ENCODE measurements at places on chromosomes 12 and 14. TPM values are rescaled to one million over a fixed set of nuclear protein-coding genes. Genes with fewer than 3 reads are reported as not detected.

DNA sequence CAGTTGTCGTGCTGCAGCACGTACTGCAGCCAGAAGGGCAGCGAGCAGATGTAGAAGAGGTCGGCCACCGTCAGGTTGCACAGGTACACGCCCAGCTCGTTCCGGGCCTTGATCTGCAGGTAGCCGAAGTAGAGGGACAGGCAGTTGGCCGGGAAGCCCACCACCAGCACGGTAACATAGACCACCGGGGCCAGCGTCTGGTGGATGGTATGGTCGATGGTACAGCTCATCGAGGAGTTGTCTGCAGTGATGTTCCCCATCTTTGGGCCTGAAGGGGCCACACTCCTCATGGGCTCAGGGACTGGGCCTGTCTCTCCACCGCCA lies 9.8 kb downstream of the GPR68 start:
- no peaks in the 10 kb centered on the region for H3K27me3 ChIP-seq
- peaks cover 84% of the 10 kb centered on the region for H3K4me1 ChIP-seq
- H3K36me3 ChIP-seq: peaks cover 30% of the 10 kb centered on the region
- H3K4me3 ChIP-seq: no peak overlapping the region
- no peak overlapping the region for H3K27ac ChIP-seq

- H3K27me3 ChIP-seq: no peaks in the 10 kb centered on the region
- no peak for DNase-seq
- no peak overlapping the region for H3K4me3 ChIP-seq
- no peaks in the 10 kb centered on the region for H3K4me1 ChIP-seq
- H3K36me3 ChIP-seq: no peaks in the 10 kb centered on the region
- no peak overlapping the region for H3K27ac ChIP-seq
These were observed 344.4 kb downstream of the SEC23A start for GRCh38 chr14:38758661-38759060.

DNA sequence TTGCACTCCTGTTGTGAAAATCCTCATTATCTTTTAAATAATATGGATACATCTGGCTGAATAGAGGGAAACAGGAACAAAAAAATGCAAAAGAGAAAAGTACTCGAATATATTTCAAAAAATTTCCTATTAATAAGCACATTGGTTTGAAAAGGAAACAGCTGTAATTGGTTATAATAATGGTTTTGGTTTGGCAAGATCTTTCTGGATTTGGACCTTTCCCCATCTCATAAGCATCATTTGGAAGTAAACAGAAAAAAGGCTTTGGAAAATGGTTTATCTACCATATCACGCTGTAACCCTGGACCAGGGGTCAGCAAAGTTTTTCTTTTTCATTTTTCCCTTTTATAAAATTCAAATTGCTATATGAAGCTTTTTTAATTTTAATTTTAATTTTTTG lies 2.8 kb upstream of the NINJ2 start:
- no peaks in the 10 kb centered on the region for H3K36me3 ChIP-seq
- no peak overlapping the region for H3K4me3 ChIP-seq
- DNase-seq: no peak
- H3K27me3 ChIP-seq: no peaks in the 10 kb centered on the region

- no peak for DNase-seq
- no peak overlapping the region for H3K4me3 ChIP-seq
- no peaks in the 10 kb centered on the region for H3K4me1 ChIP-seq
- H3K36me3 ChIP-seq: no peaks in the 10 kb centered on the region
- no peak overlapping the region for H3K27ac ChIP-seq
- H3K27me3 ChIP-seq: no peaks in the 10 kb centered on the region
These were observed 153.4 kb upstream of the PDZRN4 start for GRCh38 chr12:41034686-41035085.

DNA sequence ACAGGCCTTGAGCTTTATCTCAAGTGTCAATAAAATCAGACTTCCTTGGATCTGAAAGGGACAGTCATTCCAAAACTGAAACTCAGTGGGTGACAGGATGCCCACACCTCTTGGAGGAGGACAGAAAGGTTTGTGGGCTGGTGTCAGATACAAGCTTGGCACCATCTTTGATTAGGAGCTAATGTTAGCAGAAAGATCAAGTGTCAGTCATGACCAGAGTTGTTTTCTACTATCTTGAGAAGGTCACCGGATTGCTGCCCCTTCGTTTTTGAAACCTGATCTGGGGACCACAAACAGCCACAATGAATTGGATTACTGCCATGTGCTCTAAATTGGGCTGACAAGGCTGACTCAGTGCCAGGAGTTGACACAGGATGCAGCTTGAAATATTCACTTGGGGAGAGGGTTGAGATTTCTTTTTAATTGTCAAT lies 88.3 kb downstream of the OTOGL start:
- no peaks in the 10 kb centered on the region for H3K27me3 ChIP-seq
- H3K36me3 ChIP-seq: no peaks in the 10 kb centered on the region
- H3K27ac ChIP-seq: no peak overlapping the region
- DNase-seq: no peak
- H3K4me1 ChIP-seq: no peaks in the 10 kb centered on the region

- H3K4me1 ChIP-seq: no peaks in the 10 kb centered on the region
- no peaks in the 10 kb centered on the region for H3K36me3 ChIP-seq
- no peak for DNase-seq
These were observed 189.3 kb upstream of the LHX5 start for GRCh38 chr12:113660936-113661335.

- no peaks in the 10 kb centered on the region for H3K27me3 ChIP-seq
- peaks cover 43% of the 10 kb centered on the region for H3K36me3 ChIP-seq
- DNase-seq: no peak
- H3K4me3 ChIP-seq: no peak overlapping the region
These were observed 22.8 kb downstream of the GSTZ1 start for GRCh38 chr14:77343662-77344061.

DNA sequence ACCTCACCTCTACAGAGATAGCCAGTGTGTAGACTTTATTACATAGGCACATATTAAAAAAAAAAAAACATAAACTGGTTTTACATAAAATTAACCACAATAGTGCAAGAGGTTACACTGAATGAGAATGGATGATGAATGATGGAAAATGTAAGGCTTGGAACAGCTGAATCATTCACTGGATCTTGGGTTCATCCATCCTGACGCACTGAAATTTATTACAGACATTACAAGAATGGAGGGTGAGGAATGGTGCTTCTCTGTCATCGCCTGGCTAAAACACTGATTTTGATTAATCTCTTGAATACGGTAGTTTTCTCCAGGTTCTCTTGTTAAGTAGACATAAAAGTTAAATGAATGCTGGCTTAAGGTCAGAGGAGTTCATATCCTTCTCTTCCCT lies 40.0 kb upstream of the GTF2A1 start:
- no peak overlapping the region for H3K27ac ChIP-seq
- no peak for DNase-seq
- no peaks in the 10 kb centered on the region for H3K36me3 ChIP-seq
- H3K4me1 ChIP-seq: no peaks in the 10 kb centered on the region
- H3K27me3 ChIP-seq: no peaks in the 10 kb centered on the region
- H3K4me3 ChIP-seq: no peak overlapping the region

- H3K27ac ChIP-seq: no peak overlapping the region
- peaks cover 16% of the 10 kb centered on the region for H3K4me1 ChIP-seq
- no peaks in the 10 kb centered on the region for H3K36me3 ChIP-seq
- DNase-seq: no peak
- no peaks in the 10 kb centered on the region for H3K27me3 ChIP-seq
- no peak overlapping the region for H3K4me3 ChIP-seq
These were observed 2.6 kb upstream of the CAPRIN2 start for GRCh38 chr12:30757316-30757715.

DNA sequence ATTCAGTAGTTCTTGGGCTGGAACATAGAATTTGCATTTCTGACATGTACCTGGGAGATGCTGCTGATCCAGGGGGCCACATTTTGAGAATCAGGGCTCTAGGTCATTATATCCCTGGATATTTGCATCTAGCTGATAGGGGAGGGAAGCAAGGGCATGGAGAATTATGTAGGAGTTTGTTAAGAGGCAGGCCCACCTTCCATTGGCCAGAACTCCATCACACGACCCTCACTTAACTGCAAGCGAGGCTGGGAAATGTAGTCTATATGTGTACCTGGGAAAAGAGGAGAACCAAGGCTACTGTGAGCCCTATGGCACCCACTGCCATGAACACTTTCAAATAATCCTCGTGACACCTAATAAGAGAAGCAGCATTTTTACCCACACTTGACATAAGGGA lies 657.6 kb downstream of the MED13L start:
- no peaks in the 10 kb centered on the region for H3K4me1 ChIP-seq
- H3K27ac ChIP-seq: no peak overlapping the region
- DNase-seq: no peak
- H3K27me3 ChIP-seq: no peaks in the 10 kb centered on the region
- H3K36me3 ChIP-seq: no peaks in the 10 kb centered on the region

GRCh38 chr12:49331380-49332222 lies 5.4 kb downstream of the C1QL4 start:
- H3K27me3 ChIP-seq: peaks cover 36% of the 10 kb centered on the region
- DNase-seq: no peak
- no peak overlapping the region for H3K4me3 ChIP-seq
- no peaks in the 10 kb centered on the region for H3K36me3 ChIP-seq
- peaks cover 13% of the 10 kb centered on the region for H3K4me1 ChIP-seq
- H3K27ac ChIP-seq: no peak overlapping the region

DNA sequence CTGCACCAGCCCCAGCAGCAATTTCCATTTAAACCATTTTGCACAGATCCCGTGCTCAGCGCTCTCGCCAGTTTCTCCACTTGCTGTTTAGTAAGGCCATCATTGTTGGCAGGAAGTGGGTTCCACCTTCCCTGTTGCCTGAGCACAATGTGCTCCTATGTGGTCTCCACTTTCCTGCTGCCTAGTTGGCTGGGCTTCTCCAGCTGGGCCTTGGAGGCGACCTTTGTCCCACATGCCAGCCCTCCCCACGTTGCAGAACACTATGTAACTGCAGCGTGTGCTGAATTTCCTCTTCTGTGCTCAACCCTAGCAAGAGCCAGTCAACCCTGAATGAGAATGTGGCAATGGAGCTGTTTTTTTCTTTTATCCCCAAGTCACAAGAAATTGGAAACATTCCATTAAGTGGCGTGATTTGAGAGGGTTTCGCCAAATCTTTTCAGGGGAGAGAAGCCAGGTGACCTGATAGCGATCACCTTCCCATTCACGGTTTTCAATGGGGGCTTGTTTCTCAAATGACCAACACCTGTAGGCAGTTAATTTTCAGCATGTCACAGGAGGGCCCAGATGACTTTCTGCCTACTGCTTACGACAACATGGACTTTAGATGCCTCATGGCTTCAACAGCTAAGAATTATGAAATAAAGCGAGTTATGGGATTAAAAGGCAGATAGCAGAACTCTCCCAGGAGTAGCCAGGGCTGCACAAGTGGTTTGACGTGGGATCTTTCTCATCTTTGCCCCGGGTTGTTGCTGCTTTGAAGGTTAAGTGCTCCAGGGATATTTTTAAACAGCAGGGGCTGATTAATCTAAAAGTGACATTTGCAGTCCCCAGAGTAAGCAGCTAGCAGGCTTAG lies at the start of gene ACACB:
Gene ACACB, plus strand, starts transcription at position 830 of the 853 bp plus-strand sequence. CDS start 22,819 bp downstream, outside the sequence.
- no peak within 1 kb of the TSS for H3K4me3 ChIP-seq
- H3K4me1 ChIP-seq: peaks cover 19% of the 10 kb centered on the region
- no peaks in the 10 kb centered on the region for H3K36me3 ChIP-seq
- no peak within 1 kb of the TSS for H3K27ac ChIP-seq
- no peak for DNase-seq

DNA sequence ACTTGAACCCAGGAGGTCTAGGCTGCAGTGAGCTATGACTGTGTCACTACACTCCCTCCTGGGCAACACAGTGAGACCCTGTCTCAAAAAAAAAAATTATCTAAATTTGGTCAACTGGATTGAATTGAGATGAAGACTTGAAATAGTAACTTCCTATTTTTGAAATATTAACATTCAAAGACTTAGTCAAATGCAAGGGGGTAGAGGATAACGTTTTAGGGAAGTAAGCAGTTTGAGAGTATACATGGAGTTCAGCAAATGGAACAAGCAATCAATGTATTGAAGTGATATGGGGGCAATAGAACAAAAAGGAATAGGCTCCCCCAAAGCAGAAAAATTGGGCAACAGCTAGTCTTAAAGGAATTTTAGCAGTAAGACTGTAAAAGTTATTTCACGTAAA lies 4.6 kb upstream of the MFAP5 start:
- no peaks in the 10 kb centered on the region for H3K27me3 ChIP-seq
- no peak overlapping the region for H3K27ac ChIP-seq
- no peaks in the 10 kb centered on the region for H3K36me3 ChIP-seq
- H3K4me3 ChIP-seq: no peak overlapping the region
- H3K4me1 ChIP-seq: no peaks in the 10 kb centered on the region
- no peak for DNase-seq

GRCh38 chr12:124248941-124249825 lies 45.7 kb upstream of the RFLNA start:
- H3K27ac ChIP-seq: no peak overlapping the region
- no peak overlapping the region for H3K4me3 ChIP-seq
- peaks cover 3% of the 10 kb centered on the region for H3K4me1 ChIP-seq
- no peaks in the 10 kb centered on the region for H3K36me3 ChIP-seq
- no peak for DNase-seq

GRCh38 chr14:68203871-68204270 lies 384.3 kb downstream of the RAD51B start:
- DNase-seq: no peak
- peaks cover 8% of the 10 kb centered on the region for H3K4me1 ChIP-seq
- H3K27ac ChIP-seq: no peak overlapping the region
- no peaks in the 10 kb centered on the region for H3K36me3 ChIP-seq
- H3K27me3 ChIP-seq: no peaks in the 10 kb centered on the region

DNA sequence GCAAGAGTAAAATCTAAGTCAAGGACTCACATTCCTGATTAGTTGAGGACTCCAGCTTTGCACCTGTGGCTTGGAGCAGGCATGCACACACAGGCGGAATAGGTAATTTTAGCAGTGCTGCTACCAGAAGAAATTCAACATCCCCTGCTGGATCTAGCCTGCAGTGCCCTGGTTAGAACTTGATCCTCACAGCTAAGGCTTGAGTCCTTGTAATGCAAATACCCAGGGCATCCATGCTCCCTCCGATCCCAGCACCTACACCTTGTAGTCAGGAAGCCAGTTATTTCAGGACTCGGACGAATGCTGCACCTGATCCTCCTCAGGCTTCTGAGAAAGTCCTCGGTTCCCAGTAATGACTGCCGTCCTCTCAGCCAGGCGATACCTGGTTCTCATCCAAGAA lies 309.0 kb upstream of the AMIGO2 start:
- H3K27me3 ChIP-seq: no peaks in the 10 kb centered on the region
- H3K27ac ChIP-seq: no peak overlapping the region
- no peak for DNase-seq
- H3K4me3 ChIP-seq: no peak overlapping the region
- H3K4me1 ChIP-seq: peaks cover 32% of the 10 kb centered on the region

Gene CATSPERB
- total RNA-seq: 7.1 TPM

Gene SRRM4
- not detected for total RNA-seq
